ENCODE measurements at places on chromosomes 5 and 9.

- DNase-seq: no peak
These were observed 288.7 kb downstream of the FBXL17 start for GRCh38 chr5:108093186-108093585.

DNA sequence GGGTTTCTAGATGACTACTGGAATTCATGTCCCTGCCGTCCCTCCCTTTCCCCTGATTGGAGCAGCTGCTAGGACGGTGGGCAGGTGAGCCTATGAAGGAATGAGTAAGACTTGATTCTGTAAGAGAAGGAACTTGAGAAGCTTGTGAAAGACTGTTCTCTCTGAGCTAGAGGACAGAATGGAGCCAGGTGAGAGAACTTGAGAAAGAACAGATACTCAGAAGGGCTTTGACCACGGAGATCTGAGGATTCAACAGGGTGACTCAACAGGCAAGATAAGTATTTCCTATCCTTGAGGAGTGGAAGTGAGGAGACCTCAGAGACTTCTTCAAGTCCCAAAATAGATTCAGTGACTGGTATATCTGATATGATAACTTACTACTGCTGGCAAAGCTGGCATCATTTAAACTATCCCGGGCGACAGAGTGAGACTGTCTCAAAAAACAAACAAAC is 41.9 kb downstream of the HSDL2 start:
- no peak for DNase-seq

DNA sequence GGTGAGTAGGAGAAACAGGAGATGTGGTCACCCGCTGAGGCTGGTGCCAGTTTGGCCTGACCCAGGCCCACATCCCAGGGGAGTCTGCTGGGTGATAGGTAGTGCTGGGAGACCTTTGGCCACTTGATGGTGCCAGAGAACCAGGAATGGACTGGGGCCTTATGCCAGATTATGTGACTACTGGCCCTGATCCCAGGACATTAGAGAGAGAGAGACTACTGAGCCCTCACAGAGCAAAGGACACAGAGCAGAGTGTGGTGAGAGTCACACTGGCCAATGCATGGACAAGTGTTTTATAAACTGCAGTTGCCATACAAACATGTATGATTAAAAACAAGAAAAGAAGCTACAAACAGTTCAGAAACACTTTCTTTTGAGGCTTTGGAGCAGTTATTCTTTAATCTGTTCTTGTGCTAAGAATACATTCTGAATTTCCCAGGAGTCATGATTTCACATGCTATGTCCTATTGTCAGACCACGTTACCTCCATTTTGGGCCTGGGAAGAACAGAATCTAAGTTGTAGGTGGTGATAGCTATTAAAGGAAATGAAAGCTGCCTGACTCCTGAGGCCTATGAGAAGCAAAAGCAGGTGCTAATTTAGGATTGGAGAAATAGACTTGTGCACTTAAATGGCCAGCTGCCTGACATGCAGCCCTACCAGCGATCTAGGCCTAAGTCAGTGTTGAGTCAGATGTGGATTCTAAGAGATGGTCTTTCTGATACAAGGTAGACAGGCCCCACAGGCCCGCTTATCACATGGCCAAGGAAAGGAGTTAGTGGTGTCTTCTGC is 32.6 kb upstream of the TMOD1 start:
- DNase-seq: peak; percentile 56

- no peak for DNase-seq
These were observed 18.1 kb downstream of the C6 start for GRCh38 chr5:41195228-41195627.

- DNase-seq: no peak
These were observed 38.2 kb upstream of the ARSB start for GRCh38 chr5:79023348-79023747.

DNA sequence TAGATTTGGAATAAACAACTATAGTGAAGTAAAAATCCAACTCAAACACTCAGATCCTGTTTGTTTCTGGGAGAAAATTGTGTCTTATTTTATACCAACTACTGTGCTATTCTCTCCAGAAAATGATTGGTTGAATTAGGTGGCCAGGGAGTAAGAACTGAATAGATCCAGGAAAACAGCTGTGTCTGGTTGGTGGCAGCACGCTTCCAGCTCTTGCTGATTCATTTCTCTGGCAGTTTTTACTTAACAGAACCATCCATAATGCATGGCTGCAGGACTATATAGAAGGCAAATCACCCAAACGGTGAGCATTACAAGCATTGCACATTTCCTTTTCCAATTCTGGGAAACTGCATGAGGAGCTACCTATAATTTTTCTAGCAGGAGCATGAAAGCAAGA is 29.5 kb downstream of the DMAC1 start:
- no peak for DNase-seq

DNA sequence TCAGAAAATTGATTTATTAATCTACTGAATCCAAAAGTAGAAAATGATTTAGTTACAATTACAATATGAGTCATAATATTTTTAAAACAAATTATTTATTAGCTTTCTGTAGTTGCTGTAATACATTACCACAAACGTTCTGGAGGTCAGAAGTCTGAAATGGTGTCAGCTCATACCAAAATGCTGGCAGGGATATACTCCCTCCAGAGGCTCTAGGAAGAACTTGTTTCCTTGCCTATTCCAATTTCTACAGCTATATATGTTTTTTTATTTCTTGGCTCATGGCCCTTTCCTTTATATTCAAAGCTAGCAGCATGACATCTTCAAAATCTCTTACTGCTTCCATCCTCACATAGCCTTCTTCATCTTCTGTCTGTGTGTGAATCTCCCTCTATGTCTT is 667.9 kb upstream of the ITGA1 start:
- no peak for DNase-seq

DNA sequence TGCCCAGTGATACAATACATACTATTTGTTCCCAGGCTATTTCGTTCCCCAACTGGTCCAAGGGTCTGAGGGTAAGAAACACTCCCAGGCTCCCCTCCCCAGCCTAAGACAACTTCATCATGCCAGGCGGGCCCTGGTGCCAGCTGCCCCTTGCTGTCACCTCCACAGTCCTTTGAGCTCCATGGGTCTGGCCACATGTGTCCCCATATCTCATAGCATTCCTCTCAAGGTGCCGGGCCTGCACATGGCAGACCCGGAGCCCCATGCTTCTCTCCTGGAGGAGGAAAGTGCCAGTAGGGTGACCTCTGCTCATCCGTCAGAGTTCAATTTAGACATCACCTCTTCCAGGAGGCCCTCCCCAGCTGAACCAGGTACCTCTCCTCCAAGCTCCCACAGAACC is 120.5 kb downstream of the C5orf15 start:
- no peak for DNase-seq

- DNase-seq: no peak
These were observed 2.0 kb downstream of the CDC14B start for GRCh38 chr9:96617439-96618185.

- DNase-seq: no peak
These were observed 35.1 kb upstream of the ABCA1 start for GRCh38 chr9:104963076-104963475.

- DNase-seq: no peak
These were observed 32.4 kb downstream of the RASEF start for GRCh38 chr9:83030391-83031107.

All from heart right ventricle (tissue), 16 donors.